ENCODE measurements at places on chromosomes 12 and 14. TPM values are rescaled to one million over a fixed set of nuclear protein-coding genes. Genes with fewer than 3 reads are reported as not detected.

BMP4 gene
- total RNA-seq = 14.4 TPM

GRCh38 chr14:76057914-76058313, 72.4 kb downstream of the IFT43 start:
- DNase-seq = no peak

DNA sequence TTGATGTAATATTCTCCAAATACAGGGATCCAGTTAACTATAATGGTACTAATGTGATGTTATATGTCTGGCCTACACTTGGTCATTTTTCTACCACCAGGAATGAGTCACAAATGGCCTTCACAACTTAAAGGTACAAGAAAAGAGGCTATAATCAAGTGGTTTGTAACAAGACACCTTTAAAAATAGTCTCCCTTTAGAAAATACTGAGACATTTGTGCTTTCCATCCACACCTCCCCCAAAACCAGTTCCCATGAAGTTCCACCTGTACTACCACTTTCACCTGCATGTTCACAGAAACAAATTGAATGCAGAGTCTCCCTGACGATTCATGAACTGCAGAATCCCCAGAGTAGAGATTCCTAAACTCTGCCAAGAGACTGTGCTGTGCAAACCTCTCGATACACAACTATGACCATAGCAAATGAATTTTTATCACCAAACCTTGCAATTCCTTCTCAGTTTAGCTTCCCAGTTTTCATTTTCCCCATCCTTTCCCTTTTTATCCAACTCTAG, 6.0 kb downstream of the BTG1 start:
- DNase-seq = no peak

PRKD1 gene
- 11.5 TPM for total RNA-seq

KCNJ8 gene
- 2.1 TPM for total RNA-seq

DNA sequence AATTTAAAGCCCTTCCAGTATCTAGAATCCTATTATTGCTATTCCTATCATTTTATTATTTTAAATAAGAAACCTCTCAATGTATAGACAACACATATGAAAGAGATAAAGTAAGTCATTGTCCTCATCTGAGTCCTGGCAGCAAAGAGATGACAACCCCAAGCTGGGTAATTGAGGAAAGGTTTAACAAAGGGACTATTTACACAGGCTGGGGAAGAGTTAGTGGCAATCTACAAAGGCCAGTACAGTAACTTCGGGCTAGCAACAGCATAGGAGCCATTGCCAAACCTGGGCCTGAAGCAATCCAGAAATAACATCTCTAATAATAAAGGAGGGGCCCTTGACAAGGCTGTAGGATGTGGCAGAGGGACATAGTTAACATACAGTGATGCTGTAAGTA, 11.2 kb downstream of the PDE6H start:
- no peak for DNase-seq

DNA sequence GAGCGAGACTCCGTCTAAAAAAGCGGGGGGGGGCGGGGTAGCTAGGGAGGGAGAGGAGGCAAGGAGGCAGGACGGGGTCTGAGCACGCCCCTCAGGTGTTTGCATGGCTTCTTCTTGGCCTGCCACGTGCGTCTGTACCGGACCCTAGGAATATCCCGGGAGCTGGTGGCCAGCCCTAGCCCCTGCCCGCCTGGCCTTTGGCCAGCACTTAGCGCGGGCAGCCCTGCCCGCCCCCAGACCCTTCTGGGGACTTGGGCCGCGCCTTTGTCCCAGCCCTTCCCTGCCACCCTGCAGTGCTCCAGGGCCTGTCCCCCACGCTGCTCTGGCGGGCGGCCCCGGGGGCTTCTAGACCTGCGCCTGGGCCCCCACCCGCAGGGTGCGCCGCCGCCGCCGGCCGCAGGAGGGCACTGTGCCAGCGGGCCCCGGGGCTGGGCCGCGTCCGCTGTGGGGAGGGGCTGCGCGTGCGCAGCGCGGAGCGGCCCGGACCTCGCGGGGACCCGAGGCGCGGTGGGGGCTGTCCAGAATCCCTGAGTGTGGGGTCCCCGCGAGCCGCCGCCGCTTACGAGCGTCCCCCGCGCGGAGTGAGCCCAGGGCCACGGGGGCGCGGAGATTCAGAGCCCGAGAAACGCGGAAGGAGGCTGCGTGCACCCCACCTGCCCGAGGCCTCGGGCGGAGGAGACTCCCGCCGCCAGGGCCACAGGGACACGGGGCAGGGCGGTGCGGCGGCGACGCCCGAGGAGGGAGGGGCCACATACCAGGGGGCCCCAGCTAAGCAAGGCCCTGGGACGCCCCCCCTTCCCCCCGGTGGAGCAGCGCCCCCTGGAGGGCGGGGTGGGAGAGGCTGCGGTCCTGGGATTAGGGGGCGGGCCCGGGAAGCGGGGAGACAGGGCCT, 21.0 kb downstream of the SLC25A29 start:
- DNase-seq = peak; percentile 42

ZBTB1 gene
- 76.9 TPM for total RNA-seq

DNA sequence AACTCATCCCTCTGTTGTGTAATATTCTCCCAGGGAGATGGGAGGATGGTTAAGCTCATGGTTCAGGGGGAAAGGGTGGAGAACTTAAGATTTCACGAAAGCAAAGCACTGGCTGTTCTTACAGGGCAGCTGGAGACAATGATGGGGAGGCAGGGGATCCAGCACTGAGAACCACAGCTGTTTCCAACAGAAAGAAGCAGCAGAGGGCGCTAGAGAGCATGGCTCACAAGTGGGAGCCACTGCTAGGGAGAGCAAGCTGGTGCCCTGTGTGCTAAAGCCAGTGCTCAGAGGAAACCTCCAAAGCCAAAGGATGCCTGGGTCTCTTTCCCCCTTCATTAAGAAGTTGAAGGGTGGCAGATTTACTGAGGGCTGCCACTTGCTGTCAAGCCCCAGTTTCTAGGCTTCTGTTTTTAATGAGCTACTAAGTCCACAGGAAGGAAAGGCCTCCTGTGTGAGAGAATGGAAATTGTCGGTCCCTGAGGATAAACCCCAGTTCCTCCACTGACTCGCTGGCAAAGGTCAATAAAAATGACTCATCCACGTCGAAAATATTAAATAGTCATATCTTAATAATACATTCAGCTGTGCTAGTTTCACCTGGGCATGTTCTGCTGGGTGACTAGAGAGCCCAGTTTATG, 199.7 kb downstream of the ANO2 start:
- peak; percentile 25 for DNase-seq

GPR84 gene
- not detected for total RNA-seq

PPP4R4 gene
- 0.98 TPM for total RNA-seq

SLC39A5 gene
- not detected for total RNA-seq

- DNase-seq = no peak
These were observed 31.1 kb upstream of the TMEM179 start for GRCh38 chr14:104635717-104636116.

GRCh38 chr14:60736494-60736893, 1.9 kb downstream of the MNAT1 start:
- peak; percentile 77 for DNase-seq

Measured in fibroblast of the aortic adventitia (primary cell).